Ecto neural progenitor cell (in vitro differentiated cells): ENCODE measurements at places on chromosomes 2 and 18.

DNA sequence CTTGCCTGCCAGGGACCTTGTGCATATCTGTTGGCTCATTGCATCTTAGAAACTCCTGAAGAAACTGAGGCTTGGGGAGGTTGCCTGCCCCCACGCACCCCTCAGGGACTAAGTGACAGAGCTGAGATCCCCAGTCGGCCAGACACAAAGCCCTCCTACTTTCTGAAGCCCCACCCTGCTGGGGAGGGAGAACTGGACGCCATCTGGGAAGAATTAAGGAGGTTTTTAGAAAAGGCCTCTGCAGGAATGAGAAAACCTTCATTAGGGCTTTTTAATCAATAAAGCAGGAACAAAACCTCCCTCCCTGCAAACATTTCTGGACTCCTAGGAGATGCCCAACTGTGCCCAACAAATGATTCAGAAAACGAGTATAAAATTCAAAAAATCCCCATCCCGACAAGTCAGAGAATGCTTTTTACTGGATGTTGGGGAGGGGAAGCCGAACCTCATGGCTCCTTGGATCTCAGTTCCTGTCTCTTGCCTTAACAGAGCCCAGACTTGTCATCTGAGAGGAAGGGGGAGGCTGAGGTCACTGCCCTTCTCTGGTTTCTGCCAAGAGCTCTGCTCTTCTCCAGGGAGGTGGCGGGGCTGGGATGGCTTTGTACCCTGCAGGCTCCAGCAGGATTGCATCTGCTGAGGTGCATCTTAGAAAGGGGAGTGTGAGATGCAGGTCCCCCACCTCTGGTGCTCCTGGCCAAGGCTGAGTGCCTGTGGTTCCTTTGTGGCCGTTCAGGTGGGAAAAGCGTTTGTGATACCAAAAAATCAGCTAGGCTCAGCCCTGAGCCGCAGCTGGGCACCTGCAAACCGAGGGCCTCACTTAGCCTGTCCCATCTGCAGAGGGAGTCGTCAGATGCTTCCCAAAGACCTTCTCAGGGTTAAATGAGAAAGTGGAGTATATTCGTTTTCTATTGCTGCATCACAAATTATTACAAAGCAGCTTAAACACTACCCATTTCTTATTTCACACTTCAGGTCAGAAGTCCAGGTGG lies 142.4 kb downstream of the ZFP36L2 start:
- peak; percentile 68 for DNase-seq

- no peak for DNase-seq
Measured at GRCh38 chr2:171835386-171835785, 58.7 kb downstream of the SLC25A12 start.

GRCh38 chr2:222769941-222770340 lies 90.9 kb upstream of the ACSL3 start:
- DNase-seq: no peak

- no peak for DNase-seq
Measured at GRCh38 chr2:240925568-240926515, 19.7 kb downstream of the CROCC2 start.

DNA sequence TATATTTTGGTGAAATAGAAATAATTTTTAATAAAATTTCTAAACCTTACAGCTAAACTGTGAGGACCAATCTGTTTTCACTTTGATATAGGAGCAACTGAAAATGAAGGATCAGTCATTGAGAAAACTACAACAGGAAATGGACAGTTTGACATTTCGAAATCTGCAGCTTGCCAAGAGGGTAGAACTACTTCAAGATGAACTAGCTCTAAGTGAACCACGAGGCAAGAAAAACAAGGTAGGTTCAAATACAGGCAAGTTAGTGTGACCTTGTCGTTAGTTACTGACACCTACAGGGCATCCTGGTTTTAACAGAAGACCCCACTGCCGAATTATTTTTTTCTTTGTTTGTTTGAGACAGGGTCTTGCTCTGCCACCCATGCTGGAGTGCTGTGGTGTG lies 75.5 kb upstream of the STON1 start:
- no peak for DNase-seq

GRCh38 chr2:106192752-106193689 lies 1.1 kb downstream of the UXS1 start:
- DNase-seq: peak; percentile 71

DNA sequence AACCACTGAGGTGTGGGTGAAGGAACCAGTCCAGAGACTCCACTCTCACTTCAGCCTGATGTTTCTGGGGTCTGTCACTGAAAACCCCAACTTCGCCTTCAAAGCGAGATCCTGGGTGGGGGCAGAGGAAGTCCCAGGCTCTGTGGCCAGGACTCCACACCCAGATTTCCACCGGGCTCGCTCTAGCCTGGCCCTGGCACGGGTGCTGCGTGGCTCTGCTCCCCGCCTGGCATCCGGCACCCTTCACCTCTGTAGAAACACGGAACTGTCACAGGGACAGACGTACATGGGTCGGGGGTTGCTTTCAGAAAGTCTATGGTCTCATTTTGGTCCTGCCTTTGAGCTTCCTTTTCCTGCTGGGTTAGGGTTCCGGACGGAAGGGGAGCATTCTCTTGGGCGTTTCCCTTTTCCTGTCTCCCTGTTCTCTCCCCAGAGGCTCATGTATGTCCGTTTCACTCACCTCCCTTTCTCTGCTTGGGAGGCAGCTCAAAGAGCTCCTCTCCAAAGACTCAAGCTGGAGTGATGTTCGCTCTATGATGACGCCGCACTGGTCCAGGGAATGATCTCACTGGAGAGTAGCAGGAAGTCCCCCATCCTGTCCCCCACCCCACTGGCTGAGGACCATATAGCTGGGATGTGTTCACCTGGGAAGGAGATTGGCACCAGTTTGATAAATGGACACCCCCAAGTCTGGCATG lies 41.5 kb downstream of the ODC1 start:
- DNase-seq: no peak
